Natural killer cell (primary cell): ENCODE measurements at places on chromosomes 6 and 20. TPM values are rescaled to one million over a fixed set of nuclear protein-coding genes. Genes with fewer than 3 reads are reported as not detected.

CALHM4 gene
- not detected for total RNA-seq

ZNF341 gene
- total RNA-seq, result 5.1 TPM

CST11 gene
- not detected for total RNA-seq

OR2H1 gene
- not detected for total RNA-seq

CALHM6 gene
- 7.9 TPM for total RNA-seq

PSORS1C2 gene
- not detected for total RNA-seq

APCDD1L gene
- total RNA-seq, result not detected

PKIG gene
- total RNA-seq, result 1.5 TPM

WFDC10B gene
- total RNA-seq, result not detected

EDN1 gene
- total RNA-seq, result 1.5 TPM

SLC17A1 gene
- 0.50 TPM for total RNA-seq

TRIM40 gene
- total RNA-seq, result 0.30 TPM

JPH2 gene
- not detected for total RNA-seq

HLA-F gene
- 1,125 TPM for total RNA-seq

SERINC3 gene
- 70.1 TPM for total RNA-seq

COL11A2 gene
- total RNA-seq, result 0.93 TPM

ARMC12 gene
- 0.59 TPM for total RNA-seq

ZSCAN12 gene
- 3.9 TPM for total RNA-seq

HLA-A gene
- total RNA-seq, result 2,855 TPM

DUSP15 gene
- total RNA-seq, result not detected

R3HDML gene
- total RNA-seq, result not detected

RBPJL gene
- not detected for total RNA-seq

GABRR2 gene
- 1.0 TPM for total RNA-seq

SAMD5 gene
- not detected for total RNA-seq

RBBP8NL gene
- not detected for total RNA-seq

DNAH8 gene
- total RNA-seq, result 0.10 TPM

WFDC2 gene
- not detected for total RNA-seq

TDRD6 gene
- total RNA-seq, result not detected

MAPK13 gene
- total RNA-seq, result 39.4 TPM

ABHD16B gene
- not detected for total RNA-seq

OOEP gene
- total RNA-seq, result 0.35 TPM

AGER gene
- 25.1 TPM for total RNA-seq

IL22RA2 gene
- not detected for total RNA-seq

SLC25A27 gene
- total RNA-seq, result not detected

TCP11 gene
- total RNA-seq, result not detected

ECT2L gene
- not detected for total RNA-seq

EYS gene
- 0.55 TPM for total RNA-seq

TSPO2 gene
- total RNA-seq, result not detected

BRD2 gene
- 886 TPM for total RNA-seq

WFDC12 gene
- total RNA-seq, result not detected
